ENCODE measurements at places on chromosomes 6 and 20.
A peak's percentile ranks its signal among the peaks of the same experiment; 100 is the strongest.

- no peak for DNase-seq
Measured at GRCh38 chr6:21752054-21752811, 158.7 kb downstream of the SOX4 start.

- no peak for DNase-seq
Measured at GRCh38 chr6:162014069-162014811, 713.3 kb downstream of the PRKN start.

DNA sequence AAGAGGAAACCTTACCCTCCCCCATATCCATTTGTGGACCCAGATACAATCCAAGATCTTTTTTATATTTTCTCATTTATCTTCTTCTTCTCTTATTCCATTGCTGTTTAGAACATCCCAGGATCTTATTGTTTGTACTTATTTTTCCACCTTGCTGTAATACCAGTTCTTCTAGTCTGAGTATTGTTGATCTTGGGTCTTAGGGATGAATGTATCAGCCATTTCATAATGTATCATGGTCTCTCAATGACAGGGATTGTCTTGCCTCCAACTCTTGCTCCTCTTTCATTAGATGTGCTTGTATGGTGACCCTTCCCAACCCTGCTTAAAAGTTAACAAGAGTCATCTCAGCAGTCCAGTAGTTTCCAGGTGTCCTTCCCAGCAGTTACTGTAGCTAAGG, 63.3 kb downstream of the MAP3K4 start:
- DNase-seq: no peak

GRCh38 chr20:8464368-8464767, 332.3 kb downstream of the PLCB1 start:
- DNase-seq: no peak

DNA sequence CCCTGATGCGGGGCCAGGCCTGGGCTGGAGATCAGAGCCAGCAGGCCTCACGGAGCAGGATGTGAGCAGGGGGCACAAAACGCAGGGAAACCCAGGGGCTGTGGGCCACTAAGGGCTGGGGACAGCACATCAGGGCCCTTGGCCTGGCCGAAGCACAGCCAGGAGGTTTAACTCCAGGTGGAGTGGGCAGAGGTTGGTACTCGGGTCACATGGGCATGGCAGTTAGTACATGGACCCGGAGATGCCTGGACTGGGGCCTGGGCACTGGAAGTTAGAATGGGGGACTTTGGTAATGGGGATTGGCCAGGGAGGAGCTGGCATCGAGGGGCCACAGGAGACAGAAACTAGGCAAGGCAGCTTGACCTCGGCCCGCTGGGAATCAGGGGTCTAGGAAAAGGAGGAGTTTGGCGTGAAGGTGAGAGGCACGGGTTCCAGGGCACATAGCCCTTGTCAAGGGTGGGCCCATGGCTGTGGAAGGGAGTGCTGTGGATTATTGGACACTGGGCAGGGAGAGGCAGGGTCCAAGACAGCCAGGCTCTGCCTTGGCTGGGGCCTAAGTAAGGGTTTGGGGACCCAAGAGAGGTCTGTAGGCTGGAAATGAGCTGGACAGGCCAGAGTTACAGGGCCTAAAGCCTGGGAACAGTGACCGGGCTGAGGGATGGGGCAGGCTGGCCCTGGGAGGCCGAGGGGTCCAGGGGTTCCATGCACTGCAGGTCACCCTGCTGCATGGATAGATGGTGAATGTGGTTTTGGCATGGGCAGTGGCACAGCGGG, 41.6 kb upstream of the CD93 start:
- no peak for DNase-seq

GRCh38 chr20:57257701-57258453, 8.6 kb downstream of the BMP7 start:
- no peak for DNase-seq

- DNase-seq: no peak
Measured at GRCh38 chr6:44655412-44656342, 268.2 kb downstream of the CDC5L start.

- no peak for DNase-seq
Measured at GRCh38 chr6:90297867-90298381, 1.3 kb upstream of the BACH2 start.

DNA sequence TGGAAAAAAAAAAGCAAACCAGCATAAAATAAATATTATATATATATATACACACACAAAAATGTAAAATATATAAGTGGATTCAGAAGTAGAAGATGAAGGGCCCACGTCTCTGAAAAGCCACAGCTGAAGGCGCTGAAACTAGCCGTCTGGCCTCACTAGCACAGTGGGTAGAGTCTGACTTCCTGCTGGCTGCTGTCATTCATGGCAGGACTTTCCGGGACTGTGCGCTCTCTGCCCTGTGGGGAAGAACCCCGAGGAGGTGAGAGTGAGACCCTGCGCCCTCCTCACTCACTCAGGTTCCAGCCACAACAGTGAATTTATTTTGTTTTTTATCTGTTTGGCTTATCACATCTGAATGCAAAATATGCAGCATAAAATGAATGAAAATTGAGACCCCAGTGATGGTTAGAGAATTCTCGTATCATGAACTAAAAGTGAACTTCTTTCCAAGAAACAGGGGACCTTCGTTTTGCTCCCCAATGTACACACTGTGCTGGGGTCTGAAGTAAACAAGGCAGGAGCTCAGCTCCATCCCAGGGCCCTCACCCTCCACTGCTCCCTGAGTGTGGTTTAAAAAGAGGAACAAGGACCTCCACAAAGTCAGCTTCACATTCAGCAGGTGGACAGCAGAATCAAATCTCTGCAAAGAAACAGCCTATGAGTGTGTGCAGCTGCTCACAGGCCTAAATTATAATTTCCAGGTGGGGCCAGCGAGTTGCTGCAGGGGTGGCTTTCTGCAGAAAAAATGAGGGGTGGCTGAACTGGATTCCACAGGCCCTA, 1.3 kb upstream of the RAMACL start:
- peak; percentile 58 for DNase-seq

DNA sequence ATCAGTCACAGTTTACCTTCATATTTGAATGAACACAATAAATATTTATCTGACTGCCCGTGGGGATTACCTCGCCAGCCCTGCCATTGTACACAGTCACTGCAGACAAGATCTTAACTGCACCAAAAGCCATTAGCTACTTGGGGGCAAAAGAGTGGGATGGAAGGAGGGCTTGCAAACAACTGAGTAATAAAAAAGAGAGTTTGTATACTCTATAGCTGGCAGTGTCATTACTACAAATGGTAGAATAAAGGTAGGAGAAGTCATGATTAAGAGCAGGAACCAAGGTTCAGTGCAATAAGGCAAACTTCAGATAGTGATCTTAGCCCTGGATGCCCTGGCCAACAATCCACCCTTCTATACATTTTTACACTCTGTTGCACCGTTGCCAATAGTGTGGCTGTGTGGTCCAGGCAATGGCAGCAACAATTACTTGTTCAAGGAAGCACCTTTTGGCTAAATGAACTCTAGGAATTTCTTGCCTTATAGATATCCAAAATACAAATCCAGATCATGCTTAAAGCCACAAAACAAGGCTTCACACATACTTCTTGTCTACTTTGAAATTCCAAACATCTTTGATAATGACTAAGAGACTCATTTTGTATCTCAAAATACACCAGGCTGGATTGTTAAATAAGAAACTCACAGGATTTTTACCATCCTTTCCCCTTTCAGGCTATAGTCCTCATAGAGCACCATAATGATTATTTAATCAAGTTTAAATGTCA, 955.4 kb upstream of the ADGRB3 start:
- DNase-seq: no peak
